ENCODE measurements at places on chromosomes 5 and 9. TPM values are rescaled to one million over a fixed set of nuclear protein-coding genes. Genes with fewer than 3 reads are reported as not detected.

- DNase-seq, result peak; percentile 80
Measured at GRCh38 chr5:138138949-138139780, at the start of gene NME5. Gene NME5 (minus strand): TSS chr5:138139428. CDS start chr5:138138780, 648 bp downstream.

DNA sequence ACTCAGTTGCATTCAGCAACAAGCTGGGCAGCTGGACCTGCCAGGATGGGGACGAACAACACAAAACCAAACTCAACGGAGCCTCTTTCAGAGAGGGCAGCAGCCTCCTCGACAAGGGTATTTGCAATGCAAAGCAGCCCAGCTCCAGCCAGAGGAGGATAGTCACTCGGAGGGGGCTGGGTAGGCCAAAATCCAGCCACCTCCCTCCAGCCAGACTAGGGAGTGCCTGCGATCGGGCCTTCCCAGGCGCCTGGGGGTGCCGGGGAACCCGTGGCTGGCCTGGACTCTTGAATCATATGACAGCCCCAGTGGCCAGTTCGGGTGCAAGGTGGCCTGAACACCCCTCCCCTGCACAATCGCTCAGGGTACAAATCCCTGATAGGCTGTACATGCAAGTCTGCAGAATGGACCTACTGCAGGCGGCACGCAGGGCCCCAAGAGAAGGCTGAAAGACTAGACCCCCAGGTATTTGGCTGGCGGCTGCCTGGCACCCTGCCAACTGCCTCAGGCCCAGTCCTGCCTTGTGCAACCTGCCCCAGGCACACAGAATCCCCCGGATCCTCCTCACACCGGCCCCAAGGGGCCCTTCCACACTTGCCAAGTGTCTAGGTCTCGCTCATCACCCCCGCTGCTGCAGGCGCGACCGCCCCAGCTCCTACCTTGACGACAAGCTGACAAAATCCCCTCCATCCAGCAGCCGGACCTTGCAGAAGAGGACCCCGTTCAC, 1.3 kb downstream of the EEIG1 start:
- DNase-seq, result peak; percentile 31

DNA sequence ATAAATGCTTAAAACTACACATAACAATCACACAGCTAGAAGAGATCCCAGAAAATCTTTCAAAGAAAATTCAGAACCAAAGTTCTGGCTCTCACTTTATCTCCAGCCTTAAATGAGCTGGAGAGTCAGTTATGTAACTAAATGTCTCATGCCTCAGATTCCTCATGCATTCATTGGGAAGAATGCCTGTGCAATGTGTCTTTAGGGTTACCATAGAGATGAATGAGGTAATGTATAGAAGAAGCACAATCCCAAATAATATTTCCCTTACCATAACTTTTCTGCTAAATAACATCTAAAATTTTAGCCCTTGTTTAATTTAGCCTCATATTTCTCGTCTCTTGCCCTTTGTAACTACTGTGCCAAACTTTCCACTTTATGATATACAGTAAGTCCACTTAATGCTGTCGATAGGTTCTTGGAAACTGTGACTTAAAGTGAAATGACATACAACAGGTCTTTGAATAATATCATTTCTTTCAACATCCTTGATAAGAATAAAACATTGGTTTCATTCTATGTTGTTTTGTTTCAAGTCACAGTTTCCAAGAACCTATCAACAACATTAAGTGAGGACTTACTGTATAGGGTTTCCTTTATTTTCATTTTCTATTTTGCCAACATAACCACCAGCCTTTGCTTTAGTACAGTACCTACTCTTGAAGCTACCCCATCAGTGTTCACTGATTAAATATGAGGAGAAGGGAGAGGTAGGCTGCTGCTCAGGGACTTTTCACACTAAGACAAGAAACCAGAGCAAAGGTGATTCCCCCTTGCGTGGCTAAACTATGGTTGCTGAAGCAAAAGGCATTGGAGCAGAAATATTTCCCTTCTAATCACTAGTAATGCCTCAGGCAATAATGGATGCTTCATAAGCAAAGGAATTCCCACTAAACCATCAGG, 295.7 kb upstream of the PTGER4 start:
- peak; percentile 58 for DNase-seq

DNA sequence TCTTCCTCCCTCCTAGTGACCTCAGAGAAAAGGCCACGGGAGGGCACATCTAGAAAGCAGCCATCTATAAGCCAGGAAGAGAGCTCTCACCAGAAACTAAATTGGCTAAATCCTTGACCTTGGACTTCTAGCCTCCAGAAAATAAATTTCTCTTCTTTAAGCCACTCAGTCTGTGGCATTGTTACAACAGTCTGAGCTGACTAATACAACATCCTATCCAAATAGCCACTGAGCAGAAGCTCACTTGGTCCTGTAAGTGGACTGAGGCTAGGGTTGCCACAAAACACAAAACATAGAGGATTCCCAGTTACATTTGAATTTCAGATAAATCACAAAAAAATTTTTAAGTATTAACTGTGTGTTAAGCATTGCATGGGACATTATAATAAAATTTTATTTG, 383.4 kb downstream of the MLLT3 start:
- no peak for DNase-seq

- no peak for DNase-seq
Measured at GRCh38 chr9:90176901-90177300, 465.7 kb downstream of the DIRAS2 start.

GRCh38 chr5:157961176-157961575, 102.2 kb upstream of the CLINT1 start:
- DNase-seq, result no peak

GRCh38 chr5:158952951-158953350, 146.8 kb downstream of the EBF1 start:
- DNase-seq, result no peak

GRCh38 chr9:135822374-135822755, 85.0 kb downstream of the CAMSAP1 start:
- DNase-seq, result no peak

DNA sequence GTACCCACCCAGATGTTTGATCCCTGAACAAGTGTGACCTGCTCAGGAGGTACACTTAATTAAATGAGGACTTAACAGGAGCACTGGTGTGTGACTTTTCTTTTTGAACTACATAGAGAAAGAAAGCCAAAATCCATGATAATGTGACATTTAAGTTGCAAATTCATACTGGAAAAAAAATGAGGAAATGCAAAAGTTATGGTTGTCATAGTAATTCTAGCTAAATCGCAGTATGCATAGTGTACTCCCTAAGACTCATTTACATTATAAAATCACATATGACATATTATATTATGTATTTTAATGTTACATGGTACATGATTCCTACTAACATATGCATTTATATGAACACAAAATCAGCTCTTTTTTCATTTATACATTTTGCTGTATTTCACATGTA, 92.0 kb upstream of the PCSK5 start:
- DNase-seq, result no peak

- DNase-seq, result no peak
Measured at GRCh38 chr5:175868348-175868723, 3.0 kb upstream of the CPLX2 start.

- DNase-seq, result no peak
Measured at GRCh38 chr5:91160714-91161285, 222.3 kb downstream of the ARRDC3 start.

- DNase-seq, result peak; percentile 46
Measured at GRCh38 chr5:52693280-52693679, 94.4 kb upstream of the ITGA1 start.

DNA sequence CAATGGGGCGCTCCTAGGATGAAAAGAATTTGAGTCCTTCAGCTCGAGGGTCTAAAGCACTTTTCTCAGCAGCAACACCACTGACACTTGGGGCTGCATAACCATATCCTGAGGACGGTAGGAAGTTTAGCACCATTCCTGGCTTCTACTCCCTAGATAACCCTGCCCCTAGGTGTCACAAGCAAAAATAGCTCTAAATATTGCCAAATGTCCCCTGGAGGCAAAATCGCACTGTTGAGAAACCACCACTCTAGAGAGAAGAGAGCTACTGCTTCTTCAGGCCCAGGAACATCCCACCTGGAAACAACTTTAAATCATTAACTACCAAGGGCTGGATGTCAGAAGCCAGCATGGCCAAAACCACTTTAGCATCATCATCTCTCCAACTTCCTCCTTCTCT, 29.8 kb downstream of the MYO10 start:
- DNase-seq, result no peak

DNA sequence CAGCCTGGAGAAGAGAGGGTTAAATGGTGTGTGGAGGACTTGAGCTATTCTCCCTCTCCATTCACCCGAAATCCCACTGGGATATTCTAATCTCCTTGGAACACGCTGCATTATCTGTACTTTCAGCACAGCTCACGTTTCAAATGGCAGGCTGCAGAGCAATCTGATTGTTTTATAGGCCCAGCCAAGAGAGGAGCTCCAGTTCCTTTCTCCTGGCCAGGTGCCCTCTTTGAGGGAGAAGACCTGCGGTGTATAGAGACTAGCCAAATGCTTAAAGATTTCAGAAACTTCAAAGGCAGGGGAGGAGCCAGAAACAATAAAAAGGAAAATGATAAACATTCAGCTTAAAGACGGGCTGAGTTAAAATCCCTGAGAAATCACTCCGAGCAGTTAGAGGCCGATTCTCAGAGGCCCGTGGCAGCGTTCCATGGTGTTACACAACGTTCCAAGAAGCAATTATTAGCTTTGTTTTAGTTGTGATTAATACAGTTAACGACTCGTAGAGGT, 564.0 kb upstream of the KLF4 start:
- DNase-seq, result peak; percentile 93

DNA sequence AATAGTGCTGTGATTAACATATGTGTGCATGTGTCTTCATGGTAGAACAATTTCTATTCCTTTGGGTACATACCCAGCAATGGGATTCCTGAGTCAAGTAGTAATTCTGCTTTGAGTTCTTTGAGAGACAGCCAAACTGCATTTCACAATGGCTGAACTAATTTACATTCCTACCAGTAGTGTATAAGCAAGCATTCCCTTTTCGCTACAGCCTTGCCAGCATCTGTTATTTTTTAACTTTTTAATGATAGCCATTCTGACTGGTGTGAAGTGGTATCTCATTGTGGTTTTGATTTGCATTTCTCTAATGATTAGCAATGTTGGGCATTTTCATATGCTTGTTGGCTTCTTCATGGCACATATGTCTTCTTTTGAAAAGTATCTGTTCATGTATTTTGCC, 308.5 kb downstream of the ARRDC3 start:
- DNase-seq, result peak; percentile 90

DNA sequence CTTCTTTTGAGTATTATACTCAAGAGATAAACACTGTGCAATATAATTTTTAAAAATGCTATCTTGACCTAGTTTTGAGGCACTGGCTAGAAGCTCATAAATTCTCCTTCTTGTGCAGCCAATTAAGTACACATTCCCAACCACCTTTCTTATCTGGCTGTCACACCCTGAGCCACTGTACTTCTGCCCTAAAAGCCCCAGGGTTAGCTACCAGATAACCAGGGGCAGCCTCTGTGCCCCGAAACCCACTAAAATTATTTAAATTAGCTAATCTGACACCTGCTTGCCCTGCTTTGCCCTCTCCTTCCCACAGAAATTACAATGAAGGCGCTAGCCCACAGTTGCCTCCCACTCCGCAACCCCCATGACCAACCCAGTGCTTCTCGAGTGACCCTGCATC, 597.3 kb upstream of the TYRP1 start:
- no peak for DNase-seq

GRCh38 chr9:89629081-89629976, 24.5 kb downstream of the GADD45G start:
- no peak for DNase-seq

- DNase-seq, result no peak
Measured at GRCh38 chr9:134192311-134192950, 28.1 kb upstream of the RNU6ATAC start.

DNA sequence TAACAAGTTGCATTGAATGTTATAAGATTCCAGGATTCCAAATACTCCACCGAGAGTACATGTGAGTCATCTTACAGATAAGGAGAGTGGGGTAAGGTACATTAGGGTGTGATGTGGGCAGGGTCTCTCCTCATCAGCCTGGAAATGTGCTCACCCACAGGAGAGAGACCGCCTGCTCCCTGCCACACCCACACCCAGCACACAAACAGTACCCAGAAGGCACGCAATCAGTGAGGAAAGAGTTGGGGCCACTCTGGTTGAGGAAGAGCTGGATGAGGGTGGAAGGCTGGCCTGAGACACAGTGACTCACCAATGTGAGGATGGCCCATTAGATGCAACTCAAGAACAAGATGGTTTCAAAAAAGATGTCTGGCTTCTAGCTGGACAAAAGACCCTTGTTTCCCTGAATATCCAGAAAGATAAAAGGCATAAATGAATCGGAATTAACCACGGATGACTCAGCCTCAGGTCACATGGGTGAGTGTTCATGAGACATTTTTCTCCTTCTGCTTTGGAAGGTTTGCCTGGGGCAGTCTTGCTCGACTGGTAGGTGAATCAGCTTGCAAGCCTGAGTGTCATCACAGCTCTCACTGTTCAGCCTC, 51.1 kb upstream of the LHFPL2 start:
- DNase-seq, result peak; percentile 81

- no peak for DNase-seq
Measured at GRCh38 chr9:131330814-131331600, 41.5 kb downstream of the PLPP7 start.

DNA sequence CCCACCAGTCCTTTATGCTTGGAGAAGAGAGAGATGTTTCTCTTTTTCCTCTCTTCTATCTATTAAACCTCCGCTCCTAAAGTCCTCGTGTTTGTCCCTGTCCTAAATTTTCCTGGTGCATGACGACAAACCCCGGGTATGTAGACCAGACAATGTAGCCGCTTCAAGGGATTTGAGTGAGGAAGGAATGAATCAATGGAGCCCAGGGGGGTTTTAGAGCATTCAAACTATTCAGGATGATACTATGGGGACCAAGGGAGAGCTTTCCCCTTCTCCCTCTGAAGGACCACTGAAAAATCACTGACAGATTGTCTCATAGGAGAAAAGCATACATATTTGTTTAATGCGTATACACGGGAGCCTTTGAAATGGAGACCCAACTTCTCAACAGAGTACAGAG, 18.4 kb downstream of the CEL start:
- DNase-seq, result no peak

DNA sequence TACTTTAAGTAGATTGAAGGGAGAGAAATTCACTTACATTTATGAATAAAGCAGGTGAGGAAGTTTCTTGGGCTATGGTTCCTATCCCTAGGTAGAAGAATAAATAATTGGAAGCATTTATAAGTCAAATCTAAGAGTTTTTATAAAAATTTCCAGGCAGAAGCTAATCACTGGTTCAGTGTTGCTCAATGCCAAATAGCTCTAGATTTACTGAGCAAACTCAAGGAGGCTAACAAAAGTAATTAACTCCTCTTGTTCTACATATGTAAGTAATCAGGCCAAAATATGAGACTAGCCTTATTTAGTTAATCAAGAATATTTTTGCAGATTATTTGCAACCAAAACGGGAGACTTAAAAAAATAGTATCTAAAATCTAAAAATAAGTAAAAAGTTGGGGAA, 472.3 kb downstream of the PLK2 start:
- no peak for DNase-seq

GRCh38 chr5:95181644-95182043, 103.2 kb downstream of the MCTP1 start:
- DNase-seq, result no peak

SPINK7 gene
- total RNA-seq, result not detected

TPRN gene
- 5.1 TPM for total RNA-seq

PRDM9 gene
- total RNA-seq, result not detected

BTNL9 gene
- not detected for total RNA-seq

FOXI1 gene
- not detected for total RNA-seq

PCDHB8 gene
- 0.26 TPM for total RNA-seq

LCN1 gene
- not detected for total RNA-seq

OR1J2 gene
- 0.33 TPM for total RNA-seq

SPAG8 gene
- 1.3 TPM for total RNA-seq

CDO1 gene
- total RNA-seq, result 6.9 TPM

ADRA1B gene
- total RNA-seq, result 0.26 TPM

ORM2 gene
- not detected for total RNA-seq

SLC36A3 gene
- total RNA-seq, result not detected

Measured in fibroblast of lung (primary cell).